Stimulated activated CD4-positive, alpha-beta T cell treated with anti-CD3 and anti-CD28 coated beads, Interleukin-2, amount 100 ng/mL, for 48 hours (primary cell): ENCODE measurements at places on chromosomes 6 and 20.
A peak's percentile ranks its signal among the peaks of the same experiment; 100 is the strongest.

- no peak for DNase-seq
Observed at GRCh38 chr6:62976566-62976965, 234.7 kb upstream of the FKBP1C start.

DNA sequence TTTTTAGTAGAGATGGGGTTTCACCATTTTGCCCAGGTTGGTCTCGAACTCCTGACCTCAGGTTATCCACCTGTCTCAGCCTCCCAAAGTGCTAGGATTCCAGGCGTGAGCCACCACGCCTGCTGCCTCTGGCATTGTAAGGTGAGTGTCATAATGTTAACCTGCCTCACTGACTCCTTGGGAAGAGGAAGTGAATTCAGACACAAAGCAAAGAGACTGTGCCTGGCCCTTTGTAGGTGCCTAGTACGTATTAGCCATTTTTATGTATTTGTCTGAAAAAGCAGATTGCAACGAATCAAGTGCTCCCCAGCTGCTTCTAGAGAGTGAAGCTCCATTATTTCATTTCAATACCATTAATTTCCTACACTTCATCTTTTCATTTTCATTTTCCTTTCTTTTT, 260.5 kb downstream of the SAMD5 start:
- DNase-seq = no peak

GRCh38 chr6:23608931-23609435, 517.0 kb upstream of the NRSN1 start:
- DNase-seq = no peak

- peak; percentile 34 for DNase-seq
Observed at GRCh38 chr6:36615018-36615761, 21.0 kb downstream of the SRSF3 start.

DNA sequence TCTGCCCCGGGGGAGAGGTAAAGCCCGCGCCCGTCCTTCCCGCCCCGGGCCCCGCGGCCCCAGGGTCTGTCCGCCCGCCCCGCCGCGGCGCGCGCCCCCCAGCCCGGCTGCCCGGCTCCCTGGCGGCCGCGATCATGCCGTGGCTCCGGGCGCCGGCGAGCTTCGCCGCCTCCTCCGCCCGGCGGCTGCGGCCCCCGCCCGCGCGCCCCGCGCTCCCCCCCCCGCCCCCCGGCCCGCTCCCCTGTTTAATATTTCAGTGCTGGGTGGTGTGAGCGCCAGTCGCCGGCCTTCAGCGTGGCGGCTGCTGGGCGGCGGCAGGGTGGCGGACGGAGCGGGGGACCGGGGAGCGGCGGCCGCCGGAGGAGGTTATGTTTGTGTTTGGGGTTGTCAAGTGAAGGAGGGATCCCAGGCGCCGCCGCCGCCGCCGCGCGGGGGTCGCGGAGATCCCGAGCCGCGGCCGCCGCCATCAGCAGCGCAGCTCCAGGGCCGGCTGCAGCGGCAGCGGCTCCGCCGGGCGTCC, at the start of gene HIVEP1:
TSS of gene HIVEP1 (plus strand) at position 275 of the 520 bp plus-strand sequence. CDS start 3,317 bp downstream, outside the sequence.
- DNase-seq = no peak

- no peak for DNase-seq
Observed at GRCh38 chr20:39518654-39519053, 556.5 kb downstream of the DHX35 start.

GRCh38 chr20:652615-653109, 338 bp downstream of the SRXN1 start:
- DNase-seq = peak; percentile 23

- DNase-seq = peak; percentile 60
Observed at GRCh38 chr6:26199057-26199772, 112.0 kb downstream of the HFE start.

- no peak for DNase-seq
Observed at GRCh38 chr20:7994809-7995208, 24.8 kb downstream of the TMX4 start.

DNA sequence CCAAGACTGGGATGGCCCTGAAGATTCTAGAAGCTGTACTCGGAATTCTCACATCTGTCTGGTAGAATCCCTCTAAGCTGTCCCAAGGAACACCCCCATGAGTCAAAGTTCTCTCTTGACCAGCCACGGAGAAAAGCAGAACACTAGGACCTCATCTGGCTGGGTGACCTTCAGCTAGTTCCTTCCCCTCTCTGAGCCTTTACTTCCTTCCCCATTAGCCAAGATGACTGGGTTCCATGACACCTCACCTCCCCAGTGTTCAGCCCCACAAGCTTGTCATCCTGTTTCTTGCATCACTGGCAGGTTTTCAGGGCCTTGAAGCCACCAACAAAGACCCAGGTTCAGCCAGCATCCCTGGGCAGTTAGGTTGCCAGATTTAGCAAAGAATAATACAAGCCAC, 47.8 kb downstream of the MAFB start:
- no peak for DNase-seq

- DNase-seq = peak; percentile 30
Observed at GRCh38 chr6:169990095-169991030, 238.9 kb downstream of the ERMARD start.

GRCh38 chr6:118908441-118908840, 14.5 kb downstream of the ASF1A start:
- no peak for DNase-seq

DNA sequence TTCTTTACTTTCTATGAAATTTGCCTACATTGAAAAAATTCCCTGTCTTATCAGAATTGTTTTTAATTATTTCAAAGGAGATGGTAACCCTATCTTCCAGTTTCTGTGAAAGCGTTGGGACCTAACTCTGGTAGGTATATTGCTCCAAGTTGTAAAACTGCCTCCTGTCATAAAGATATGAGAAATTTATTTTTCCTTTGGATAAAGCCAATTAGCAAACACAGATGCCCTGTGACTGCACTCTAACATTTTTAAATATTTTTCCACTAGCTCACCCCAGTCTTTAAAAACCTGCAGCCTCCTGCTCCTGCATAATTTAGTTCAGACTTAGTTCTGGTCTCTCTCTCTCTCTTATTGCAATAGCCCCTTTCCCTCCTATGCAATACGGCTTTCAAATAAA, 39.0 kb upstream of the CRISP1 start:
- no peak for DNase-seq

DNA sequence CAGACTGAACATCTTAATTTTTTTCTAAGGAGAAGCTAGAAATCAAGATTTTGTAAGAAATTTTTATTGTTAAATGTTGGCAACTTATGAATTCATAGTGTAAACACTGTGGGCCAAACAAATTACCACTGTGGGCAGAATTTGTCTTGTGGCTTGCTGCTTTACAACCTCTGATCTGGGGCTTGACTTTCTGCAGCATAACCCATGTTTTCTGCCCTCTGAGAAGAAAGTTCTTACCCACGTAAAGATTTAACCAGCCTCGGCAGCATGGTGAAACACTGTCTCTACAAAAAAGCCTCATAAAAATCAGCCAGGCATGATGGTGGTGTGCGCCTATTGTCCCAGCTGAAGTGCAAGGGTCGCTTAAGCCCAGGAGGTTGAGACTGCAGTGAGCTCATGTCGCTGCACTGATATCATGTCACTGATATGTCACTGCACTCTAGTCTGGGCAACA, 12.9 kb downstream of the ITCH start:
- DNase-seq = no peak

DNA sequence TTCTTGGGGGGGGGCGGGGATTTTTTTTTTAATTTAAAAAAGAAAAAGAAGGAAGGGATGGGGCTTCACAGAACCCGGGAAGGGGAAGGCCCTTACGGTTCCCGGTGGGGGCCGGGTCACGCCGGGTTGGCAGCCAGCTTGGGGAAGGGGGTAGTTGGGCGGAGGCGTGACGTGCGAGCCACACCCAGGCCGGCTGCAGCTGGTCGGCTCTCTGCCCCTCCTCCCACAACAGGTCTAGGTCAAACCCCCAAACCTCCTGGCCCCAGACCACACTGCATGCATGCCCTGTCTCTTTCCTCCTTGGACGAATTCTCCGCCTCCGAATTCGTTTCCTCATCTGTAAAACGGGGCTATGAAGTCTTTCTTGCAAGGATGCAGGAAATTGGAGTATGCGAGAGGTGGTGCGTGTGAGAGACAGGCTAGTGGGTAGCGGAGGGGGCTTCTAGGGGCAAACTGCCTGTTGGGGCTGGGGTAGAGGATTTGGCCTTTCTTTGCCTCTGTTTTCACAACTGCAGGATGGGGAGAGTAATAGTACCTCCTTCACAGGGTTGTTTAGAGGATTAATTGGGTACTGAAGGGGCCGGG, 828 bp downstream of the HCK start:
- no peak for DNase-seq

DNA sequence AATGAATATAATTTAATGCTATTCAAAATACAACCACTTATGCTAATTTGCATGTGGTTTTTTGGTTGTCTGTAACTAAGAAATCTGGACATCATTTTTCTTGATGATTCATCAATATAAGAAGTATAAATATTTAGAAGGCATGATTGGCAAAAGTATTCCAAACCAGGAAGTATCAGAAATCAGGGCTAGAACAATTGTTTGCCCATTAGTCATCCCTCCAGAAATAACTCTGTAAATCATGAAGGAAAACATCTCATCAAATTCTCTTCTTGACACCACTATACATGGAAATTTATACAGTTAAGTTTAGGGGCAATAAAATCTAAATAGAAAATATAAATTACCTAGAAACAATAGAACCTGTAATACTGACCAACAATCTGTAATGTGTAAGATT, 554.7 kb upstream of the HS3ST5 start:
- DNase-seq = no peak

DNA sequence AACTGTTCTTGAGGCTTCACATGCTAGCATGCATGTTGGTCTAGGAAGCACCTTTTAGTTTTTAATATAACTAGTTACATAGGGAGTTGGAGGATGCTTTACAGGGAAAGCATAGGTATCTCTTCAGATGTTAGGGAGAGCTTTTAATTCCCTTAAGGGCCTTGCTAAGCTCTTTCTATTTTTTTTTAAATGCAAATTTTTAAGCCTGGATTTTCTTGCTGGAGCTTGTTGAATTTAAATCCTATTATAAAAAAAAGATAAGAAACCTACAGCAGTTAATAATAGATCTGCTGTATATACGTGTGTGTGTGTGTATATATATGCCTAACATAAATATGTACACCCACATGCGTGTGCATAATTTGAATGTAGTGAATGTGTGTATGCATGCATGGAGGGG, 79.0 kb downstream of the FIG4 start:
- no peak for DNase-seq

GRCh38 chr20:38735172-38735571, 10.9 kb downstream of the SLC32A1 start:
- no peak for DNase-seq

DNA sequence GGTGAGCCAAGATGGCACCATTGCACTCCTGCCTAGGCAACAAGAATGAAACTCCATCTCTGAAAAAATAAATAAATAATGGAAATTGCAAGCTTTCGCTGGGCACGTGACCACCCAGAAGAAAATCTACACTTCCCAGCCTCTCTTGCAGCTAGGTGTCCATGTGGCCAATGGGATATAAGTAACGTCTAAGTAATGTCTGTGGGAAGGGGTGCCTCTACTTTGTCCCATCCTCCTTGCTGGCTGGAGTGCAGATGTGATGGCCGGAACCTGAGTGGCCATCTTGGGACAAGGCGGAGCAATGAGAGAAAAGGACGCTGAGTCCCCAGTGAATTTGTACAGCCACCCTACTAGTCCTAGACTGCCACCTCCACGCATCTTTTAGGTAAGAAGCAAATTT, 99.8 kb upstream of the PTPN1 start:
- DNase-seq = no peak

DNA sequence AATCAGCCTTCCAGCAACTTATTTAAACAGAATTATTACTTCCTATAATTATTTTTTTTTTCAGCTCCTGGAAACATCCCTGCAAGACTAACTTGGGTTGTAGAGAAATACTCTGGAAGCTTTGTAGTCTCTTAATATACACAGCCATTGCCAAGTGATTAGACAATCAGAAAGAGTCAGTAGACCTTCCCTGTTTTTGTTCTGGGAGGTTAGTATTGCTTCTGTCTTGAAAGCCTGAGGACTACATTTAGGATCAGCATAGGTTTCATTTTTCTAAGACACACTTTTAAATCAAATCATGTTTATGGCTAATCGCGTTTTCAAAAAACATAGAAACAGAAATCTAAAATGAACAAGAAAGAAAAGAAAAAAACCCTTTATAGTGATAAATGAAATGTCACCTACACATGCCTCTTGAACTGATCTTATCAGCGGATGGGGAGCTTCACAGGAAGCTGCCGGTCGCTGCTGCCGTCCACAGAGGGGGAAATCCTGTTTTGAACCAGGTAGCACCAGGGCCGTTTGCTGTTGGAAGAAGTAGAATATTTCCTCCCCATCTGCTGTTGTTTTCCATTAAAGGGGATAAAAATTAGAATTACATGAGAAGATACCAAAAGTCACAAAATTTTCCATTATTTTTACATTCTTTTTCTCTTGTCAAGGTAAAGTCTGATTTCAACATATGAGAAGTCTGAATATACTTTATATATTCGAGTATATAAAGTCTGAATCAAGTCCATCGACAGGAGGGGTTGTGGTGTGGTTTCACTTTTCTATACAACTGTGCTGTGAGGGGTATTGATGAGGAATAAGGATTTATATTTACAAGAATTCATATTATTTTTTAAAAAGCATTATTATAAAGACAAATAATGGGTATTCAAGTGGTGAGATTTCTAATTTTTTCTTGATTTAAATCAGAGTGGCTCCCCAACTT, 94.6 kb downstream of the ARMC2 start:
- peak; percentile 34 for DNase-seq

DNA sequence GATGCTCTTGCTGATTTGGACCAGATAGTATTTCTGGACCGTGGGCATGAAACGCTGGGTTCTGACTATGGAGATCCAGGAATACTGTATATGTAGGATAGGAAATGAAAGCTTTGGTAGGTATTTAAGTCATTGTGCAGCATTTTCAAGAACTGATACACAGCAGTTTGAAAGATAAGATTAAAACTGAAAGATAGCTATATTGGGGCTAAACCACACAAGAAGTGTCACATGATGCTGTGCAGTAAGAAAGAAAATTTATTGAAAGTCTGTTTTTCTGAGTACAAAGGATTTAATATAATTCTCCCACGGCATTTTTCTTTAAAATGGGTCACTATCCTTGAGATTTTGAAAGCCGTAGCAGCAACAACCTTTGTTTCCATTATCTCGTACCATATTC, 305 bp downstream of the IL17A start:
- DNase-seq = no peak

DNA sequence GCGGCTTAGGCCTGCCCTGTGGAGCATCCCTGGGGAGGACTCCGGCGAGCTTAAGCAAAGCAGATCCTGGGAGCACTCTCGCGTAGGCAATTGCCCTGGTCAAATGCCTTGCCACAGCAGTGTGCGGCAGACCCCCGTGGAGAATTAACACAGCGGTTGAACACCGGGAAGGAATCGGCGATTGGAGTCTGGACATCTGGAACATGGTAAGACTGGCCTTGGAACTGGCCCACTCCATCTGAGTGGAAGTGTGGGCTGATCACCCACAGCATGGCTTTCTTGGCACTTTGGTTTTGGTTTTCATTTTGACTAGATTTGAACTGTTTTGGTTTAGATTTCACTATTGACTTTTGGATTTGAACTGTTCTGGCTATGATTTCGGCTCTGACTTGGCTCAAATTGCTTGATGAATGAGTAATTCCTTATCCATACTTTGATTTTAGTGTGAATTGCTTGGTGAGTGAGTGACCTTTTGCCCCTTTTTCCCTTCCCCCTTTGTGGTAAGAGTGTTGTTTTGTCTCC, 300.7 kb downstream of the RNGTT start:
- DNase-seq = no peak

- no peak for DNase-seq
Observed at GRCh38 chr6:43943781-43944250, 173.8 kb downstream of the VEGFA start.

- peak; percentile 19 for DNase-seq
Observed at GRCh38 chr6:24743265-24743943, 24.4 kb upstream of the C6orf62 start.

GRCh38 chr20:50240092-50240491, 49.5 kb downstream of the CEBPB start:
- no peak for DNase-seq
